ENCODE measurements at places on chromosomes 11 and 22.

DNA sequence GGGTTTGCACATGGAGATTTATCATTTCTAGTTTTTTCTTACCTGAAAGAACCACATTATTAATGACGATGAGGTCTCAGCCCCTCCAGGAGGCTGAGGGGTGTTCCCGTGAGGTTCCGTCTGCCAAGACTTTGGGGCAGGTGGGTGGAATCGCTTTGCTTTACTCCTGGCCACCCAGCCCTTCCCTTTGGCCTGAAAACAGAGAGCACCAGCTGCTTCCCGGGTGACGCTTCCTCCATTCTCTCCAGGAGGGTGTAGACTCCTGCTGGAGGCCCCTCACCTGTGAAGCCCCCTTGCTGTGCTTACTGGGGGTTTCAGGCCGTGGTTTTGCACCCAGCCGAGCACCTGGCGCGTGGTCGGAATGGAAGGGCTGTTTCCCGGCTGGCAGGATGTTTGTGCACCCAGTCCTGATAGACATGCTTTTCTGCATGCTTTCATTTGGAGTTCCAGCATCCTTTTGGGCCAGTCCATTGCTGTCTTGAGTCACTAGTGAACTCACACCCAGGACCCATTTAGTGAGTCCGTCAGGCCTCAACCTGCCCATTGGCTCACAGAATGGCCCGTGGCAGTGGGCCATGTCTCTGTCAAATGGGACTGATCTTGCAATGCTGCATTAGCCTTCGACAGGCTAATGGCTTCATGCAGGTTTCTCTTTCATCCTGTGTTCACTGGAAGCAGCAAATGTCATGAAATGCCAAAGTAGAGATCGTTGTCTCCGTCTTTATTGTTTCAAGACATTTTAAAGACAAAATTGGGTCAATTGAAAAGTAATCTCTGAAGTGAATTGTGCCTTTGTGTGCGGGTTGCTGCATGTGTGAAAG, 360.8 kb downstream of the TBC1D22A start:
- no peak for DNase-seq

DNA sequence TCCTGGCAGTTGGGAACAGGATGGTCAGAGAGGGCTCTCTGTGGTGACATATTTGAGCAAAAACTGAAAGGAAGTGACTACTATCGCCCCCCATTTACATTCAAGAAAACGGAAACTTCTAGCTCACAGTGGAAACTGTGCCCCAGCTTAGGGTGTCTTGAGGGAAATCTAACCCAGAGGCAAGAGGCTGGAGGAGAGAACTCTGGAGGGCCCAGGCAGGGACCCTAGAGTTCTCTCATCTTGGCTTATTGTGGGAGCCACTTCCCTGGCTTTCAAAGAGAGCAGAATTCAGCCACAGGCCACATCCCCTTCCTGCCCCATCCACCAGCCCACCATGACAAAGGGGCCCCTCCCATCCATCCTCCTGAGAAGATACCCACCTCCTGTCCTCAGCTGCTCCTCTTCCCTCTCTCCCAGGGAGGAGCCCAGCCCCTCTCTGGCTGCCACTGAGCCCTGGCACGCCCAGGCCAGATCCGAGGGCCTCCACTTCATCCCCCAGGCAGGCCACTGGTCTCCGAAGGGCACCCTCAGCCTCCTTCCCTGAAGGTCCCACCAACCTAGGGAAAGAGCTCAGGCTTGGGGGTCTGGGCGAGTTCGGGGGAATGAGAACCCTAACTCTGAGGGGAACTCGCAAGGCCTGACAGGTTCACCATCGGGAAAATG, 1.6 kb upstream of the TMPRSS13 start:
- no peak for DNase-seq

DNA sequence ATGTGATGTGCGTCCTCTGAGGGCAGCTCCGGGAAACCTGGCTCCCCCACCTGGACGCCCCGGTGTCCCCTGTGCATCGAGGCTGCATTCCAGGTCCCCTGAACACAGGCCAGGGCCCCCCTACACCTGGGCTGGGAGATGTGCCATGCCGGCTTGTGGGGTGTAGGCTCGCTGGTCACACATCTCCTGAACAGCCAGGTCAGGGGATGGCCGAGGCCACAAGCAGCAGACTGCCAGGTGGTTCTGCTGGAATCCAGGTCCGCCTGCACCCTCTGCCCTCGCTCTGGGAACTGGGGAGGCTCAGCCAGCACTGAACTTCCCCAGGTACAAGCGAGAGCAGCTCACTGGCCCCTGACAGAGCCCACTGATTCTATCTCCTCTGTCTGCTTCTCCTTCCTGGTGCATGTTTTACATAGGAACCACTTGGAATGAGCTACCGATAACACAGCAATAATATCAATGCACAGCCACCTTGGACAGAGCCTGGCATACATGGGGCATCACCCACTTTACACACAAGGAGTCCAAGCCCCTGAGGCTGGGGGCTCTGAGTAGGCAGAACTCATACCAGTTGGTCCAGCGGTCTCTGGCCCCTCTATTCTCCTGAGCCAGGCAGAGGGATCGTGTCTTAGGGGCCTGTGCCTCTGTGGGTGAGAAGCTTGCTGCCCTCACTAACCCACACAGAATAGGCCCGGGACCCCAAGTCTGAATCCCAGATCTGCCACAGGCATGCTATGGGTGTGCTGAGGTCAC, 46.8 kb downstream of the TBX1 start:
- DNase-seq, result no peak

- DNase-seq, result no peak
Measured at GRCh38 chr22:38338772-38339379, 21.6 kb upstream of the CSNK1E start.

GRCh38 chr11:119692540-119692820, 36.5 kb downstream of the NECTIN1 start:
- no peak for DNase-seq

DNA sequence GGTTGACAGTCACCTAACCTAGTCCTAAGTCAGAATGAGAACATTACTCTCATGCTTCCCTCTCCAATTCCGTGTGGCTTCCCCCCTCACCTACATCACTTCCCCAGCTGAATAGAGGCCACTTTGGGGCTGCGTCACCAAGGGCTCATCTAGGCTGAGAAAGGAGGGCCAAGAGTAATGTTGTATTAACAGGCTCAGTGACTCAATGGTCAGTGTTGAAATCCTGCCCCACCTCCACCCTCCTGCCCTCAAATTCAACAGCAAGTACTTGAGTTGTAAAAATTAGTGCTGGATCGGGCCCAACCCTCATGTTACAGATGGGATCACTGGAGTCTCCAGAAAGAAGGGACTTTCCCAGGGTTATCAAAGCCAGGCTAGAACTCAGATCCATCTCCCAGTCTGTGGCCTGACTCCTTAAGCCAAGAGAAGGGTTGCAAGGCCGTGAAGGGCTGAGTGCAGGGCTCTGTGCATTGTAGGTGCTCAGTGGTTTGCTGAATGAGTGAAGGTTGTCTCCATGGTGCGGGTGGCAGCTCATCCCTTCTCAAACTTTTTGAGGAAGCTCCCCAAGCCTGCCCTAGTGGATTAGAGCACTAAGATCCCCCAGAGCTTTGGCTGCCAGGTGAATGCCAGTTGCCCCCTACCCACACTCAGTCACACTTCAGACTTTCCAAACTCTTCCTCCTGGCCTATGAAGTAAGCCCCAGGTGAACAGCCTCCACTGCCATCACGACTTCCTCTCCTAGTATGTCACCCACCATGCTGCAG, 3.2 kb downstream of the DGAT2 start:
- no peak for DNase-seq

DNA sequence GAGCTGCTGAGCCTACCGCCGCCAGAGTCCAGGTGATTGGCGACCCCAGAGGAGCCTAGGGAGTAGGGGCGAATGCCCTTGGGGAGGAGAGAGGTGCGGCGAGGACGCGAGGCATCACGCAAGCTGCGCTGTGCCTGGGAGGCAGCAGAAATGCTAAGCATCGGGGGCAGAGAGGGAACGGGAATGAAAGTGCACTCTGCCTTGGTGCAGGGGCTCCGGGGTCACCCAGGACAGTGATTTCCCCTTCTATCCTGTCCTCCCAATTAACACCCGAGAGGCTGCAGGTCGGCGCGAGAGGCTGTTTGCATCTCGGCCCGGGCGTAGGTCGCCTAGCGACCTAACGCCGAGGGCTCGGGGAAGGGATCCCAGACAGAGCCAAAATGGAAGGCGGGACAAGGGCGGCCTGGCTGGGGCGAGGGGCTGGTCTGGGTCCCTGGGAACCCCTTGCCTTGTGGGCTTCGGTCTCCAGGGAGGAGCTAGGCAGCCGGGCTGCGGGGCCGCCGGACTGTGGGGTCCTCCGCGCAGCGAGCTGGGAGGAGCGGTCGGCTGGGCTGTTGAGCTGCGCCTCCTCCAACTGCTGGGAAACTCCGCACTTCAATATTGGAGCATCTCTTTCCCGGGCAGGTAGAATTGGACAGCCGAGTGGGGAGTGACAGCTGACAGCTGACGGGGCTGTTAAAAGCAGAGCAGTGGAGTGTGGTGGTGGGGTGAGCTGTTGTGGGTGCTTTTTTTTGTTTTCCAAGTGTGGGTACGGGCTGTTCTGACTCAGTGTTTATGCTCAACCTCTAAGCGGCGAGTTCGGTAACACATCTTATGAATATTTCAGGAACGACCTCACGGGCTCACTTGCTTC, 657 bp downstream of the ELMOD1 start:
- DNase-seq, result no peak

- DNase-seq, result no peak
Measured at GRCh38 chr11:61109671-61110070, 7.4 kb downstream of the CD5 start.

DNA sequence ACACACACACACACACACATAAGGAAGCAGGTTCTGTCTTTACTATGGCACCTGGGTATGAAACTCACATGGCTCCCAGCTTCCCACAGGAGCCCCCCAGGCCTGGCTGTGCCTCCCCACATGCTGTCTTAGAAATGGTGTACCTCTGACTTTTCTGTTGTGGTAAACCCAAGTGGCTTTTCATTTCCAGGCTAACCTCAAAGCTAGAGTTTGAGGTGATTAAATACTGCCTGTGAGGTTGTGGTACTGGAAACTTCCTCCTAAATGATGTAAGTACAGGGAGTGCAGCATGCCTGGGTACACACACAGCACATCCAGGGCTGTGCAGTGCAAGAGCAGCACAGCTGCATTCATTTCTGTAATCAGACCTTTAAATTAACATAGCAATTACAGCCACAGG, 34.4 kb downstream of the ME3 start:
- DNase-seq, result no peak

- no peak for DNase-seq
Measured at GRCh38 chr11:85989746-85990145, 79.1 kb downstream of the PICALM start.

DNA sequence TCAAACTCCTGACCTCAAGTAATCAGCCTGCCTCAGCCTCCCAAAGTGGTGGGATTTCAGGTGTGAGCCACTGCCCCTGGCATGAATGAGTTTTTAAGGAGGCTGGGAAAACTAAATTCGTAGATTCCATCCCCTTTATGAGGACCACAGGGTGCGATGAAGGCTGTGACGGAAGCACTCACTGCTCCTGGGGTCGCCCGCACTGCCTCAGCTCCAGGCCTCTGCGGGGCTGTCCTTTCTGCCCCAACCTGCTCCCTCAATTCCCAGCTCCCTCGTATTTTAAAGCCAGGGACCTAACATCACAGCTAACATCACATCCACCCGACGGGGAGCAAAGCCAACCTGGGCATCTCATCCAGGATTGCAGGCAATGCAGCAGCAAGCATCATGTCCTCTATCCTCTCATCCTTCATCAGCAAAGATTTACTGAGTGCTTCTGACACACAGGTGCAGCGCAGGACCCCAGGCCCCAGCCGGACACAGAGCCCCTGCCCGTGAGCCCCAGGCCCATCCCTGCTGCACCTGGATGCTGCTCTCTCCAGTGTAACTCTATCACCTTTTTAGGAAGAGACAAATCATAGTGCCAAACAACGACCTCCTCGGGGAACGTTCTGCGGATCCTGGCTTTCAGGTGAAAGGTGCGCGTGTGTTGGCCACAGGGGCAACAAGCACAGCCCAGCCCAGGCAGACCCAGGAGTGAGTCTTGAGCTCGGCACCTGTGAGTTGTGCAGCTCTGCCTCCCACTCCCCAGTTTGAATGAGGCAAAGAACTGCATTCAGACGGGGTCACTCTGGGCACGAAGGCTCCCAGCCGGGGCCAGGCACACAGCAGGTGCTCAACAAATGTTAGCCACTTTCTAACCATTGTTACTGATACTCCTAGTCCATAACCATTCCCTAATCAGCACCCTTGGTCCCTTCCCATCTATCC, 134.3 kb downstream of the CRYBB2 start:
- no peak for DNase-seq

DNA sequence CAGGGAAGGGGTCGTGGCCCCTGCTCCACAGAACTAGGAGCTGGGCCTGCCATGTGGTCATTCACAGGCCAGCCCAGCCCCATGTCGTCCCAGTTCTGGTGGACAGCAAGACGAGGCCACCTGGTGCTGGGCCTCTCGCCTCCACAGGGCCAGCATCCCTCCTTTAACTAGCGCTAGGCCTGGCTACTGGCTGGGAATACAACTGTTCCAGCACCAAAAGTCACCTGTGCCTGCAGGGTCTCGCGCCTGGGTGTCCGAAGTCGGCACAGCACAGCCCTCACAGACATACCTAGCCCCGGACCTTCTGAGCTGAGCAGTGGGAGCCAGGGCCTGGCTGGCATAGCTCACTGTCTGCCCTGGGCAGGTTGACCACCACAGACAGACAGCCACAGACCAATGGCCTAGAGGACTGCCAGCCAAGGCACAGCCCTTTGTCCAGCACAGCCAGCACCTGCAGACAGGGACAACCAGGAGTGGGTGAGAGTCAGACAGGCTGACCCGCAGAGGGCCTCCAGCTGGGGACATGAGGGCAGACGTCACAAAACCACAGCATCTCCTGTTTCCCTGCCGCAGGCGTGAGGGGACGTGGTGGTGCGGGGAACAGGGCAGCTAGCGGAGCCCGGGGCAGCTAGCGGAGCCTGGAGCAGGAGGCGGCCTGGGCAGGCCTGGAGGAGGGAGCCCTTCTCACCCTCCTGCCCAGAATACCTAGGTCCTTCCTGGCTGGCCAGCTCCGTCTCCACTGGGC, 27.2 kb upstream of the TH start:
- no peak for DNase-seq

DNA sequence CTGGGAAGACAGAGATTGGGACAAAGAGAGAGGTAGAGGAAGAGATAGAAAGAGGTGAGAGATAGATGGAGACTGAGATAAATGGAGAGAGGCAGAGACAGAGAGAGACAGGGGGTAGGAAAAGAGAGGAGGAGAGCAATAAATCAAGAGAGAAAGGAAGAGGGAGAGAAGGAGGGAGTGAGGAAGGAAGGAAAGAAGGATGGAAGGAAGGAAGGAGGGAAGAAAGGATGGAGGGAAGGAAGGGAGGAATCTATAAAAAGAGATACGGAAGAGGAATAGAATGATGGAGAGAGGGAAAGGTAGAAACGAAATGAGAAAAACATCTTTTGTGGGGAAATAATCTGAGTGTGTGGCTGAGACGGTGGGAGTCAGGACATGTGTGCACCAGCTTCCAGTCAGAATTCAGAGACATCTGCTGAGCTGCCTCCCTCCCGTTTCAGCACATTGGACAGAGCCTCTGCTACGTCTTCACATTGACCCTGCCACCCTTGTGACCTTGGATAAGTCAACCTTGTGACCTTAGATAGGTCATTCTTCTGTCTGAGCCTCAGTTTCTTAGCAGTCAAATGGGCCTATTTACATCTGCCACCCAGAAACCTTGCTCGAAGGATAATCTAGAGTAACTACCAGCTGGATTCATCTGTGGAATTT, 417.8 kb downstream of the MIAT start:
- no peak for DNase-seq

GRCh38 chr11:71285111-71285510, 32.7 kb upstream of the SHANK2 start:
- no peak for DNase-seq

- DNase-seq, result no peak
Measured at GRCh38 chr22:49488943-49489342, 338.7 kb downstream of the BRD1 start.

All from NCI-H446 treated with DMSO at 0.1 percent for 48 hours (cell line).